ENCODE measurements at places on chromosomes 2 and 18.

GRCh38 chr2:238898534-238899281, 50.8 kb downstream of the TWIST2 start:
- no peak for DNase-seq

DNA sequence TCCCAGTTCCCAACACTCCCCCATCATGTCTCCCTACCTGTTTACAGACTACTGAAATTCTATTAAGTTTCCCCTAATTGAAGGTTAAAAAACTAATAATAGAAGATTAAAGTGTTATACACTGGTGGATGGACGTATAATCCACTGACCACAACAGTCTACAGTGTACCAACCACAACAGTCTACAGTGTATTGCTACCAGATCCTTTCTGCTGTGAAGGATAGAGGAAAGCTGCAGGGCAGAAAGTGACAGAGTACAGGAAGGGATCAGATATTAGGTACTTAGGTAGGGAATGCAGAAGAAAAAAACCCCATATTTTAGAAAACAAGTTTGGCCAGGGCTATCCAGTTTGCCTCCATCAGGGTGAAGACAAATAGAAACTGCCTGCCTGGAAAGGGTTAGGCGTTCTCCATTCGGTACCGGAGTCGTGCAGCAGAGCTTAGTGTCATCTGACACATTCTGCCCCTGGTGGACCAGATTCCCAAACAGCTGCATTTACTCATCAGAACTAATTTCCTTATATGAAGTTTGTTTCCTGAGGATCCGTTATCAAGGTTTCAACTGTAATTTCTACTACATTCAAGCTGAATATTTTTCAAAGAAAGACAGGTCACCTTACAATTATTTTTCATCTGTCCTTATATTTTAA, 49.9 kb downstream of the KLF7 start:
- DNase-seq: no peak

DNA sequence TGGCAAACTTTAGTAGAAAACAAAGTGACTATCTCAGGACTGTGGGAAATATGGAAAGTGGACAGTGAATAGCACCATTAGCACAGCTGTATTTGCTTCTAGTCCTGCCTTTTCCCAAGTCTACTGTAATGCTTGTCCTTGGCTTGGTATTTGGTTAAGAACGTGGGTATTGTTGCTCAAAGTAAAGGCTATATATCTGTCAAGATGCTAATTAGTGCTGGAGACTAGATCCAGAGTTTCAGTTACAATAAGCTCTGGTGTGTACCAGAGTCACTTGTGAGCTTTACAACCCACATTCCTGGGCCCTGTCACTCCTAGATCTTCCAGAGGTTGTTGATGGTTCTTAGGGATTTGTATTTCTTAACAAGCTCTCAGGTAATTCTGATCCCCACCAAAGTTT, 313.6 kb downstream of the SLC8A1 start:
- DNase-seq: no peak

DNA sequence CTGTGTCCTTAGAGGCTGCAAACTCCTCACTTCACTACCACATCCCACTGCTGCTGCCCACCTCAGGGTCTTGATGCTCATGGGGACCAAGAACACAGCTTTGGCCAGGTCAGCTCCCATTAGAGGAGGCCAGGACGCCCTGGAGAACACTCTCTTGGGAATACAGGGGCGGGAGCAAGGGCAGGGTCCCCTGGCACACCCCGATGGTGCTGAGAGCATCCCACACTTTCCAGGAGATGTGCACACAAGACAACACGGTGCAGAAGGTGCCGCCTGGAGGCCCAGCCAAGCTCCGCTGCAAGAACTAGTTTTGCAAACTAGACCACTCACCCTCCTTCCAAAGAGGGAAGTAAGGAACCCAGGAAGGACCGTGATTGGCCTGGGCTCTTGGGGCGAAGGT, 304.4 kb upstream of the SALL3 start:
- DNase-seq: no peak

- no peak for DNase-seq
Observed at GRCh38 chr18:49243391-49243790, 217.1 kb downstream of the DYM start.

GRCh38 chr2:219350710-219351221, 18.2 kb upstream of the RESP18 start:
- no peak for DNase-seq

- DNase-seq: no peak
Observed at GRCh38 chr18:59388817-59389216, 29.8 kb upstream of the LMAN1 start.

DNA sequence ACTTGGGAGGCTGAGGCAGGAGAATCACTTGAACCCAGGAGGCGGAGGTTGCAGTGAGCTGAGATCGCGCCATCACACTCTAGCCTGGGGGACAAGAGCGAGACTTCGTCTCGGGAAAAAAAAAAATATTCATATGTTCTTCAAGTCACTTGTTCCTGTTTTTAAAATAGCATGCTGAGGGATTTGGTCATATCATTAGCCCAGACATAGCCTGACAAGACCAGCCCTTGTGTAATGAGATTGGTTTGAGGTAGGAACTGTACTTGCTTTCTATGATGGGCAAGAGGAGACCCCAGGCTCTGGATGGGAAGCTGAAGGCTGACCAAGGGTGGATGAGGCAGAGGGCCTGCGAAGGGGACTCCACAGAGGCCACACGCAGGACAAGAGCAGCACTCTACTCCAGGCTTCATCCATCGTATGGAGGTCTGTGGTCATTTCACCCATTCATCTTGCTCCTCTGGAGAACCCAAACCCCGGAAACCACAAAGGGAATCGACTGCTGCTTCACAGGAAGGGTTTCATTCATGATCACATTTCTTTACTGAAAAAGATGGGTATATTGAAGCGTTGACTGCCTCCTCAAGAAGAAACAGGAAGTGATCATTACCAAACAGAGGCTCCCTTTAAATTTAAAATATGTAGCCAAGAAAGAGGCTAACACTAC, 87.1 kb upstream of the ZNF397 start:
- no peak for DNase-seq

DNA sequence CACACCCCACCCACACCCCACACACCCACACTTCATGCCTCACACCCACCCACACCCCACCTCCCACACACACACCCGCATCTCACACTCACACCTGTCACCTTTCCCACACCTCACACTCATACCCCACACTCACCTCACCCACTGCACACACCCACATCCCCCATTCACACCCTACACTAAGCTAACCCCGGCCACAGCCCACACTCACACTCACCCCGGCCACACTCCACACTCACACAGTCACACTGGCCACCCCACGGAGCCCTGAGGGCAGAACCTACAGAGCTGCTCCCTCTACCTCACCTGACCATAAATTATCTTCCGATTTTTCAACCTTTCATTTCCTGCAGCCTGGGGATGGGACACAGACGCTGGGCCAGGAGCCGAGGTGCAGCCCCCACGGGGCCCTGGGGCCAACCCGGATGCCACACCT, 241.3 kb downstream of the HDAC4 start:
- no peak for DNase-seq

GRCh38 chr18:64091526-64091925, 57.4 kb downstream of the LINC00305 start:
- no peak for DNase-seq

- DNase-seq: no peak
Observed at GRCh38 chr2:119755906-119756305, 3.8 kb upstream of the PTPN4 start.

GRCh38 chr2:119753041-119753929, 6.4 kb upstream of the PTPN4 start:
- no peak for DNase-seq

DNA sequence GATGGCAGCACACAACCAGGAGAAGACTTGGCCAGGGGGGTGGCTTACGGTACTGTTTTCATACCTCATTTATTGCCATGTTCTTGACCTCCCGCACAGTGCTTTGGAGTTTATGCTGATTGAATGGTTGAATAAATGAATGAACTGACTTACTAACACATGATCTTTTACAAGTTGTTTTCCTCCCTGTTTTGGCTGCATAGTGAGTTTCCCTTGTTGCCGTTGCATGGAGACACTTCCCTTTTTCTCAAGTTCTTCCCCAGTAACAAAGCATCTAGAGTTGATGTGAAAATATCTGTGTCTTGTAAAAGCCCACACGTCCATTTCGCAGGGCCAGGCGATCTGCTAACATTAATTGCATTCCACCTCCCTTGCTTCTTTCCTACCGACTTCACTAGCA, 35.7 kb upstream of the RAB1A start:
- DNase-seq: no peak

DNA sequence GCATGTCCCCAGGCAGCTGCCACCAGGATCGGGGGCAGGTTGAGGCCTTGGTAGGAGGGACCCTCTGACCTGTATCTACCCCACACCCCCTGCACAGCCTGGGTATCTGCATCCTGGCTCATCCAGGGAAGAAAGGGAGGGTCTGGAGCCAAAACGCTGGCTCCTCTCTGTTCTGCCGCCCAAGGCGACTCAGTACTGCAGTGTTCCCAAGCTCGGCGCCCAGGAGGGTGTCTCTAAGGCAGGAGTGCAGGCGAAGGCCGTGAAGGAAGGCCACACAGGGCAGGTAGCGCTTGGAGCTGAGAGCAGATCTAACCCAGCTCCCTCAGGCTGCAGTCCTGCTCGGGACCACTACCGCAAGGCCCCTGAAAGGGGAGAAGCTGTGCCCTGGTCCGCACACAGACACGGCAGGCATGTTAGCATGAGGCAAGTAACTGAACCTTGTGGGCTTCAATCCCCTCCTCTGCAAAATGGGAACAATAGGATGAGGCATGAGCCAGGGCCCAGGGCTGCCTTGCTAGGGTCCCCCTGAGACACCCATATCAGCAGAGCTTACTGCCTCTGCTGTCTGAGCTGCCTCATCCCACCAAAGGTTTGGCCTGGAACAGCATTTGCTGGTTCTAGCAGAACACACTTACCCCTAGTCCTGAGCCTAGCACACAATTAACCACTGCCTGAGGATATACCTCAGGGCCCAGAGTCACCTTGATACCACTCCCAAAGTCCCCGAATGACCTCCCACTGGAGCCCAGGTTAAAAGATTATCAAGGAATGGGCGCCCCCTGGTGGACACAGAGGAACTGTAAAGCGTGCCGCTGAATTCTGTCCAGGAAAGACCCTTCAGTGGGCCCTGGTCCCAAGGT, 6.5 kb downstream of the PTMA start:
- peak; percentile 66 for DNase-seq

GRCh38 chr2:168087401-168087800, 160.0 kb downstream of the STK39 start:
- no peak for DNase-seq

DNA sequence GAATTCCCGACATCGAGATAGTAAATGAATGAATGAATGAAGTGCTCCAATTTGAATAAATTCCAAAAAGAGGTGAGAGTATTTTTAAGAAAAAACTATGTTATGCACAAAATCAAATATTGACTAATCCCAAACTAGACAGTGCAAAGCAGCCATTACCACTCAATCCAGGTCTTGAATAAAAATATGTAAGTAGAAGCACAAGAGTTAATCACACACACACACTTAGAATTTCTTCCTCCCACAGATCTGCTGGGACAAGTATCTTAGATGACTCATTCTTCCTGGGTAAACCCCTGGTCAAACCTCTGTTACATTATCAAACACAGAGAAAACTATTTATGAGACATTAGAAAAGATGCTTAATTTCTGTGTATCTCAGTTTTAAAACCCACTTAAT, 102.0 kb downstream of the PLA2R1 start:
- peak; percentile 33 for DNase-seq

GRCh38 chr2:64402876-64403275, 51.1 kb upstream of the LGALSL start:
- DNase-seq: no peak

GRCh38 chr2:147913701-147914480, 69.1 kb downstream of the ACVR2A start:
- no peak for DNase-seq

DNA sequence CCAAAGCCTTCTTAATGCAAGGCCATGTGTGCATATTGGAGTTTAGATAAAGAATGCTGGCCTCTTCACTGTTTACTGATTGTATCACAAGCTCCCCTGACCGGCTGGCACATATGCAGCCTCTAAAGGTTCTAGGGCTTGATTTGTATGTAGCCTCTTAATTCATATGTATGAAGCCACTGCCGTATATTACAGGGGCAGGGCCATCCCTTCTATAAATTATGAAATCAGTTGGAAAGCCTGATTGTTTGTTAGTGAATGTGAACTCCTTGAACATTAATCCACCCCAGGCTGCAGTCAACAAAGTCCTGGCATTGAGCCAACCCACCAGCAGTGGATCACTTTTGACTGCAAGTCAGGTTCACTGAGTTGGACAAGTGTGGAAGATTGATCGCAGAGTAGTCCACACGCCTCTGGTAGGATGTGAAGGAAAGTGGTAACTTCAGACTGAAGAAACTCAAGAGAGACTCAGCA, 61.6 kb upstream of the PARD3B start:
- DNase-seq: no peak

DNA sequence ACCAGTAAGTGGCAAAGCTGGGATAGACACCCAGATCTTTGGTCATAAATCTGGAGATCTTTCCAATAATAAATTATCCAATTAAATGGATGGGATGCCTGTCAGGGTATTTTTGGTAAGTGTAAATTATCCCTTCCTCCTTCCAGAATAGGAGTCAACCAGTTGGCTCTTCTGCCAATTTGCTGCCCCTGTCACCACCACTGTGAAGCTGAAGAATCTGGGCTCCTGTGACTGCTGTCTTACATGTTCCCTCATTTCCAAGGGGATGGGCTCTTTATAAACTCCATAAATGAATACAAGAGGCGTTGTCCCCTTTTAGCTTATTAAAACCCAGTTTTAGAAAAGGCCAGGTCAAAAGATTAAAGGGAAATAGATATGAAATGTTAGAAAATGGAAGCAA, 17.8 kb upstream of the BMP10 start:
- no peak for DNase-seq

DNA sequence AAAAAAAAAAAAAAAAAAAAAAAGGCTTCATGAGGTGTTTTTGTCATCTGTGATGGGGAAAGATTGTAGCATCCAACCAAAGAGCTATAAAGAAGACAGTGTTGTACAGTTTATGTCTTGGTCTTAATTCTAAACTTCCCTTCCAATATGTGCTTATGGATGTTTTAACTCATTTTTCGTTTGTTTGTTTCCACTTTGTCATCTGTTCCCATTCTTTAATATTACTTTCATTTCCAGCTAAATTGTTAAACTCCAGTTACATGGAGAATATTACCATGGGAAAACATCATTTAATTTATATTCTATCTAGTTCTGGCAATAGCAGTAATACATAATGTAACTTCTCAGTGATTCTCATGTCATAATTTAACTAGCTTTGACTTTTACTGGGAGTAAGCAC, 344.1 kb upstream of the NRP2 start:
- DNase-seq: no peak

DNA sequence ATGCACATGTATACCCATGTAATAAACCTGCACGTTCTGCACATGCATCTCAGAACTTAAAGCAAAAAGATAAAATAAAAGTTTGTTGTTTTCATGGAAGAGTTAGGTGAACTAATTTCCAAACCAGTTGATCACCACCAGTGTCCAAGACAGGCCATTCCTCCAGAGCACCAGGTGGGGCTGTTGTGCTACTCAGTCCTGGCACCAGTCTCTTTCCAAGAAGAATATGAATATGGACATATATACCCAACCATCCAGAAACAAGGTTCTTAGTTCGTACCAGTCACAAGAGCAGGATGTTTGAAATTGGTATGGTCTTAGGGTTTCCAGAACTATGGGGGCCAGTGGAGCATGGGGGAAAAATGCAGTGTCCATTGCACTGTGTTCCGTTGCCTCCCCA, 17.2 kb upstream of the TNP1 start:
- DNase-seq: no peak

All from GM06990 (cell line).